B cell (primary cell): ENCODE measurements at places on chromosomes 2 and 18. TPM values are rescaled to one million over a fixed set of nuclear protein-coding genes. Genes with fewer than 3 reads are reported as not detected.

Gene RAX
- total RNA-seq: not detected in 2 replicates

Gene CCDC102B
- total RNA-seq: 2.8 and 3.9 TPM in 2 replicates

Gene TTC32
- total RNA-seq: 38.1 TPM in 2 replicates

DNA sequence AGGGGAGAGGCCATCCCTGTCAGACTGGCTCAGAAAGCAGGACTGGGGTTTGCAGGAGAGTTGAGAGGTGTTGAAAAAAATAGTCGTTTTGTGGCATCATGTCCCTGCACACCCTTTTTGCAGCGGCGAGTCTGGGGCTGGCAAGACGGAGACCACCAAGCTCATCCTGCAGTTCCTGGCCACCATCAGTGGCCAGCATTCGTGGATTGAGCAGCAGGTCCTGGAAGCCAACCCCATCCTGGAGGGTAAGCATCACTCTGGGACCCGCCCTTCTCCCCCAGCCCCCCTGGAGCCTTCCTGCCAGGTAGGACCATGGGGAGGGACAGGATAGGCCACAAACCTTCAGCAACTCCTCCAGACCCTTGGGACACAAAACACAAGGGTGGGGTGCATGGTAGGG lies 34.2 kb downstream of the MYO7B start:
- H3K4me3 ChIP-seq: no peak overlapping the region
- no peaks in the 10 kb centered on the region for H3K36me3 ChIP-seq
- H3K27ac ChIP-seq: no peak overlapping the region
- no peaks in the 10 kb centered on the region for H3K27me3 ChIP-seq

- peaks cover 21% of the 10 kb centered on the region for H3K4me1 ChIP-seq
- H3K36me3 ChIP-seq: no peaks in the 10 kb centered on the region
- H3K27ac ChIP-seq: no peak overlapping the region
- DNase-seq: no peak
These were observed 42.1 kb upstream of the TMEM131 start for GRCh38 chr2:98037666-98038336.

DNA sequence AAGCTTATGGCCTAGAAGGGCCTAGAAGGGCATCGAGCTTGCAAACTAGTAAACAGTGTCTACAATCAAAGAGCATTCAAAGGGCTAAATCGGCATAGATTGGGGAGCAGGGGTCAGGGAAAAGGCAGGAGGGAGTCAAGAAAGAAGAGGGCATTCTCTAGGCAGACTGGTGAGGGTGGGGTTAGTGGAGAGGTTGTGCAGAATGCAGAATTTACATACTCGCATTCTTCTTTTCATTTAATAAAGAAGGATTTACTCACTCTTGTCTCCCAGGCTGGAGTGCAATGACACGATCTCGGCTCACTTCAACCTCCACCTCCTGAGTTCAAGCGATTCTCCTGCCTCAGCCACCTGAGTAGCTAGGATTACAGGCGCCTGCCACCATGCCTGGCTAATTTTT lies 110.7 kb downstream of the TRIM43 start:
- no peaks in the 10 kb centered on the region for H3K4me1 ChIP-seq
- no peak overlapping the region for H3K27ac ChIP-seq
- DNase-seq: no peak
- no peak overlapping the region for H3K4me3 ChIP-seq
- no peaks in the 10 kb centered on the region for H3K36me3 ChIP-seq
- H3K27me3 ChIP-seq: no peaks in the 10 kb centered on the region
